ENCODE measurements at places on chromosomes 3 and 15.
A peak's percentile ranks its signal among the peaks of the same experiment; 100 is the strongest.

DNA sequence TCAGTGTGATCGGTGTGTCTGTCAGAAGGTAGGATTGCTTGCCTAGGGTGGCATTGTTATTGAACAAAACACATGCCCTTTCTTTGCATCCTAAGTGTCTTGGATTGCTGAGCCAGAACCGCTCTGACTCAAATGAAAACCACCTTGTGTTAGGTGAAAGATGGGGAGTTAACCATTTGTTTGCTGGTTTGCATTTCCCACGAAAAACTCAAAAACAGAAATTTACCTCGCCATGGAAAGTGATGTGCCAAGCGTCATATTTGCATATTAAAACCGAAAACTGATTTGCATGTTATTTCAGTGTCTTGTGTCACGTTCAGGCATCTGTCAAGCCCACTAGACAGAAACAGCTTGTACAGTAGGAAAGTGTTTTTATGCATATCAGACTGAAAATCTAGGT is 474.6 kb upstream of the TPRG1 start:
- DNase-seq: no peak

DNA sequence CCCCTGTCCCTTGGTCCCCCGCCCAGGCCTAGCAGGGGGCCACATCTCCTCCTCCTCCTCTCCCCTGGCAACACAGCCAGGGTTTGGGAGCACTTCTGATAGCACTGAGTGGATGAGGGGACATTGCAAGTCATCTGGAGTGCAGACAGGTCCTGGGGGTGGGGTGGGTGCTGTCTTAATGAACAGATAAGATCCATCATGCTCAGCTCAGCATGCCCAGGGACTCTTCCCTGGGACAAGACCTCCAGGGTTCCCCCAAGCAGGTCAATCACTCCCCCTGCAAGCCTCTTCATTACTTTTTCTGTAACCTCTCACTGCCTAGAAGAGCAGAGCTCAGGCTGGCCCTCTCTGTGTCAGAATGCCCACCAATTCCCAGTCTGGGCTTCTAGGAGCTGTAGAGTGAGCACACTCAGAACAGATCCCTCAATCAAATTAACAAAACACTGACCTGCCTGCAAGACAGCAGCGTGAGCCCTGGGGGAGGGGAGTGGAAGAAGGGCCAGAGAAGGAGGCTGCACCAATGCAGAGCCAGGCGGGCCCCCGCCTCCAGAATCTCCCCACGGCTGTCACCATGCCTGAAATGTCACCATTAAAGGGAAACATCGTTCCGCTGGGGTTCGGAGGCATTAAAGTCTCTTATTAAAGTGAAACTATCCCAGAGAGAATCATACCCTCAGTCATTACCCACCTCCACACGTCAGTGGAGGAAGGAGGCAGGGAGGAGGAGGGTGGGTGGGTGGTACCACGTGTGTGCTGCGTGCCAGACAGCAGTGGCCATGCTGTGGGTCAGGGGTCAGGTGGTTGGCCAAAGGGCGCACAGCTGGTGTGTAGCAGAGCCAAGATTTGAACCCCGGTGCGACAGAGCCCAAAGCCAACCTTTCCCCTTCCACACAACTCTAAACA is 114.7 kb upstream of the LINGO1 start:
- no peak for DNase-seq

DNA sequence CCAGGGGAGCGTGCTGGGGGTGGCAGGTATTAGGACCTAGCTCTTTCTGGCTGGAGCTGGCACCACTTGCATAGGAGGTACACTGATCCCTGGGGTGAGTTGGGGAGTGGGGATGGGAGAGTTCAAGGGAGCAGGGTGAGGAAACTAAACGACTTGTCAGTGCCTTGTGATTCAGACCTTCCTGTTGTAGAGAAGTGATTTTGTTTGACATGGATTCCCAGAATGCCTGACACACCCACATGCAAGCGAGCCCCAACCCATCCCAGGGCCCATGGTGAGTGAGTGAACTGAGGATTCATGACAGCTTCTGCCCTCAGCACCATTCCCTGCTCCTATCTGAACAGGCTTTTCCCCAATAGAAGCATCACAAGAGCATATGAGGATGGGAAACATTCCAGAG is 15.6 kb upstream of the UBE2Q2 start:
- no peak for DNase-seq

- peak; percentile 97 for DNase-seq
Measured at GRCh38 chr15:77420610-77421369, at the start of gene HMG20A. Gene HMG20A (plus strand): TSS chr15:77420888. CDS start chr15:77458408, 37,520 bp downstream.

DNA sequence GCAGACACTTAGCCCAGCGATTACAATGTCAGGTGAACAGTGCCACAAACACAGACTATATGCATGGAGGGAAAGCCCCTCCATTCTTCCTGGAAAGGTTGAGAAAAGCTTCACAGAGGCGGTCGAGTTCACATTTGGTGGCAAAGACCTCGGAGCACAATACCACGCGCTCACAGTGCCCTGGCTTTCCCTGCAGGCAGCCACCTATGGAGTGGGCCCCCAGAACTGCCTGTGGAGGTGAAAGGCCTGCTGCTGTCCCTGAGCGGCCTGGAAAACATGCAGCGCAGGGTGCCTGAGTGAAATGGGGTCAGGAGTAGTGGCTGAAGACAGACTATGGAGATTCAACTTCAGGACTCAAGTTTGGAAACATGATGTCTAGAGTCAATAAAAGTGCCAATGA is 26.9 kb downstream of the PDIA5 start:
- no peak for DNase-seq

- DNase-seq: no peak
Measured at GRCh38 chr15:92962914-92963313, 62.8 kb downstream of the CHD2 start.

DNA sequence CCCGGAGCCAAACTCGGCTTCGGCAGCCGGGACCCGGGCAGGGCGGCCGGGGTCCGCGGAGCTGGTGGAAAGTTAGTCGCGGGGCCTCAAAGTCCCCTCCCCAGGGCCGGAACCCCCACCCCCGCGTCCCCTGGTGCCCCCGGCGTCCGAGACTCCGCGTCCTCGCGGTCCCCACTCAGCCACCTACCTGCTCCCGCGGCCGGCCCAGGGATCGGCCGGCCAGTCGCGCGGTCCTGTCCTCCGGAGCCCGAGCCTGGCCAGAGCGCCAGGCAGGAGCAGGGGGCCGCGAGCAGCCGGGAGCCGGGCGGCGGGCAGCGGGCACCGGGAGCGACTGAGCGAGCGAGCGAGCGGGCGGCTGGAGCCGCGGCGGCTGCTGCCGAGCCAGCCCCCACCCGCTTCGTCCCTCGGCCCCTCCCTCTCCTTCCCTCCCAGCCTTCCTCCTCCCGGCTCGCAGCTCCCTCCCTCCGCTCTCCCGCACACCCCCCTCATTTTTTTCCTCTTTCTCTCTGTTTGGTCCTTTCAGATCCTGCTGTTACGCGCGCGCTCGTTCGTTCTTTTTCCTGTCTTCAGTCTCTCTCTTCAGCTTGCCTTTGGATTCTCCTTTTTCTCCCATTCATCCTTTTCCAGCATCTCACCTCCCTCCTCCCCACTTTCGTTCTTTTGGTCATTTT is at the start of gene MEGF11:
Gene MEGF11 (minus strand): TSS at position 333 of the 671 bp plus-strand sequence. CDS start 125,347 bp downstream, outside the sequence.
- DNase-seq: no peak

DNA sequence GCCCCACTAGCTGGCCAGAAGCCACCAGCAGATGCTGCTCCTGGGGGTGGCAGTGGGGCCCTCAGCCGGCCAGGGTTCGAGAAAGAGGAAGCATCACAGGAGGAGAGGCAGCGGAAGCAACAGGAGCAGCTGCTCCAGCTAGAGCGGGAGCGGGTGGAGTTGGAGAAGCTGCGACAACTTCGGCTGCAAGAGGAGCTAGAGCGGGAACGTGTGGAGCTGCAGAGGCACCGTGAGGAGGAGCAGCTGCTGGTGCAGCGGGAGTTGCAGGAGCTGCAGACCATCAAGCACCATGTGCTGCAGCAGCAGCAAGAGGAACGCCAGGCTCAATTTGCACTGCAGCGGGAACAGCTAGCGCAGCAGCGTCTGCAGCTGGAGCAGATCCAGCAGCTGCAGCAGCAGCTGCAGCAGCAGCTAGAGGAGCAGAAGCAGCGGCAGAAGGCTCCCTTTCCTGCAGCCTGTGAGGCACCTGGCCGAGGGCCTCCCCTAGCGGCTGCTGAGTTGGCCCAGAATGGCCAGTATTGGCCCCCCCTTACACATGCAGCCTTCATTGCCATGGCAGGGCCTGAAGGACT is 17.5 kb upstream of the APEH start:
- no peak for DNase-seq

DNA sequence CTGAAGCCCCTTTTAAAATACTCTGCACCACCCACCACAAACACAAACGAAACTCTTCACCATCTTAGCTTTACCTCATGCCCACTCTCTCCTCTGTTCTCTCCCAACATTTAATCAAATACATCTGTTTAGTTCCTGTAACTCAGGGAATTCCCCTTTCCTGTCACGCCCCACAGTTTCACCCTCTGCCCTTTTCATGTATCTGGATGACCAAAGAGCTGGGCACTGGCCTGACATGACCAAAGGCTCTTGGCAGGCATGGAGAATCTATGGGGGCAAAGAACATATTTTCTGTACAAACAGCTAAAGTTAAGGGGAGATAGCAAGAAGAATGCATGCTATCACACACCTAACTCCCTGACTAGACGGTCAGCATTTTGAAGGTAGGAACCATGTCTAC is 270.0 kb downstream of the TBL1XR1 start:
- no peak for DNase-seq

DNA sequence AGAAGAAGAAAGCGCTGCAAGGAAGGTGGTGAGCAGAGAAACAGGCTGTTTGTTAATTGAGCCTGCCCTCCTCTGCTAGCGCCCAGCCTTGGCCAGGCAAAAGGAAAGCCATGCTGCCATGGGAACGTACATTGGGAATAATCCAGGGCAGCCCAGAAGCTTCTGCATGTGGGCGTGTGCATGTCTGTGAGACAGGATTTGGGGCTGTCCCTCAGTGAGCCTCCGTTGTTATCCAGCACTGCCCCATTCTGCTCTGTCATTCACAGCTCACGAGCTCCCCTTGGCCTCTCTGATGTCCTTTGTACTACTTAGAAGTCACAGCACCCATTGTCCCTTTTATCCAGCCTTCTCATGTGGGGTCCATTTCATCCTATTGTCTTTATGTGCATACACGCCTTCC is 239.1 kb upstream of the ROPN1 start:
- DNase-seq: no peak

DNA sequence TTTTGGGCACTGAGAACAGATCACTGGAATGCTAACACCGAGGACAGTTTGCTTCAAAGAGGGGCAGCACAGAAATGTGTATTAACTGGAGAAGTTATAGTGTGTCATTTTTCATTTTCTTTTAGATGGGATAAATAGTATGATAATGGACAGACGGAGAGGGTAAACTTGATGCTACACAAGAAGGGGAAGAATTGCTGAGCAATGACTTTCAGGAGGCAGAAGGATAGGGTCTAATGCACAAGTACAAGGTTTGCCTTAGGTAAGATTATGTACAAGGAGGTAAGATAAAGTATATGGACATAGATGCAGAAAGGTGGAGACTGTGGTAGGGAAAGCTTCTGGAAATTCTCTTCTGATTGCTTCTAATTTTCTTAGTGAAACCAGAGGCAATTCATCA is 32.3 kb upstream of the LRRC58 start:
- DNase-seq: no peak

GRCh38 chr3:58658508-58658907 is 8.1 kb downstream of the FAM3D start:
- DNase-seq: no peak

GRCh38 chr3:145721273-145721805 is 439.6 kb downstream of the PLOD2 start:
- no peak for DNase-seq

GRCh38 chr3:155690921-155691320 is 54.0 kb downstream of the PLCH1 start:
- no peak for DNase-seq

DNA sequence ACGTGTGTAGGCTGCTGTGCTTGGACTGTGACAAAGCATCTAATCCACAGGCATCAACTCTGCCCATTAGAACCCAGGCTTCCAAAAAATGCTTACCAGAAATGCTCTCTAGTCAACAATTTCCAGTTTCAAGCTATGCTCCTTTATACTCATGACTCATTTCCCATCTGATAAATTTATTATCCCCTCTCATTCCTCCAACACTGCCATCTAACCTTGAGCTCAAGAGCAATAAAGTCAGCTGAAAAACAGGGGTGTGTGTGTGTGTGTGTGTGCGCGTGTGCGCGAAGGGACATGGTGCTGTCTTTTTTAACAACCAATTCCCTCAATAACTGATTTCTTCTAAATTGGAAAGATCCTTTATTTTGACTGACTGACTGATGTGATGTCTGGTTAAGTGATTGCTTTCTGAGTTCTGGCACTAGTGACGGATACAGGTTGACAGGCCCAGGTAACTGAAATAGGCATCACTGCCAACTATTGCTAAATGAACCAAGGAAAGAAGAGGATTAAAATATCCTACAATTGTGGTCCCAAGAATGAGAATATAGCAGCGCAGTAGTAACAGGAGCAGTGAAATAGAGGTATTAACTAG is 405.5 kb downstream of the ZNF385D start:
- no peak for DNase-seq

- no peak for DNase-seq
Measured at GRCh38 chr3:186825294-186825821, 17.2 kb upstream of the ADIPOQ start.

- DNase-seq: no peak
Measured at GRCh38 chr3:126954141-126954842, 28.6 kb upstream of the PLXNA1 start.

DNA sequence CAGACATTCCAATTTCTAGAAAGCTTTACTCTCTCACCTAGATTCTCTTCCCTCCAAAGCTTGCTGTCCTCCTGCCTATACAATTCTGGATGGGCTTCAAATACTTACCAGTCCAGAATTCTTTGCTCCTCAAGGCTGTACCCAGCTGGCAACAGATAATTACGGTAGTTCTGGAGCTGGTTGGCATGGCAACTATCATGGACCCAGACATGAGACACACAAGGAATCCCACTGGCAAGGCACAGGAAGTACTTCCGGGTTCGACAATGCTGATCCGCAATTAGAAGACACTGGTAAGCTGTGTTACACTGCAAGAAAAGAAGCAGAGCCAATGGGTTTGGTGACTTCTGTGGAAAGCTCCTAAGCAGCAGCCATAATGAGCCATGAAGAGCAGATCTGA is 37.9 kb downstream of the TUBGCP4 start:
- DNase-seq: no peak

GRCh38 chr3:112508860-112509259 is 9.6 kb upstream of the BTLA start:
- DNase-seq: no peak

GRCh38 chr15:92779874-92780273 is 120.2 kb upstream of the CHD2 start:
- no peak for DNase-seq

DNA sequence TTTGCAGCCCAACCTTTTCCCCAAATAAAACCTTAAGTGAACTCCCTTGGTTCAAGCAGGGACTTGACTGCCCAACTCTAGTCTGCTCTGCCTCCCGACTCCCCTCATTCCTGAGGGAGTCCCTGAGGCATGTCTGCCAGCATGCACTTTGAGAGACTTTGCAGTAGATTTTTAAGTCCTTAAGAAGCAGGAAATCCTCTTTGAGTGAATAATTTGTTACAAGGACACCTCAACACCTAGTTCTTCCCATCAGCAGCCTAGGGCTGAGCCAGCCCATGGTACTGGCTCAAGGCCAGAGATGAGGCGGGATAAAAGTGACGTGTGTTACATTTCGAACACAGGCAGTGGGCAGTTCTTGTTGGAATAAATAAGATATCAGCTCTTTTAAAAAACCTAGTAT is 204.3 kb upstream of the SLC2A2 start:
- no peak for DNase-seq
